ENCODE measurements at places on chromosomes 12 and 14.

DNA sequence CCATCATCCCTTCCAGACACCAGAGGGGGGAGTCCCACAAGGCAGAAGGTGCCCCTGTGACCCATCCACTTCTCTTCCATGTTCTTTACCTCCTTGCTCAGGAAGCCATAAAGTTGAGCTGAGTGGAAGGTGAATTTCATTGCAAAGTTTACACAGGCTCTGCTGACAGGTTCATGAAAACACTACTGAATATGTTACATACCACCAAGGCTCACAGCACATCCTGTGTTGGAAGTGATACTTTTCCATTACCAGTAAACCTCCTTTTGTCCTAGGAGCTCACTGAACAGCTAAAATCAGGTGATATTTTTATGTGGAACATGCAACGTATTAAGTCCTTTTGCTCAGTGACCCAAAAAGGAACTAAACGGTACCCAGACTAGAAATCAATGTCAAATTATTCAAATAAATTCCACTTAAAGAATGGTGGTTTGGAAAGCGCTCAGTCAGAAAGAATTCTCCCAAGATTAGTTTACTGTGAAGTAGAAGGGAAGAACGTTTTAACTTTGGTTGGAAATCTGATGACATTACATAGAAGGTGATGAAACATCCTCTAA is 196.2 kb upstream of the NUDT4 start:
- DNase-seq: no peak

DNA sequence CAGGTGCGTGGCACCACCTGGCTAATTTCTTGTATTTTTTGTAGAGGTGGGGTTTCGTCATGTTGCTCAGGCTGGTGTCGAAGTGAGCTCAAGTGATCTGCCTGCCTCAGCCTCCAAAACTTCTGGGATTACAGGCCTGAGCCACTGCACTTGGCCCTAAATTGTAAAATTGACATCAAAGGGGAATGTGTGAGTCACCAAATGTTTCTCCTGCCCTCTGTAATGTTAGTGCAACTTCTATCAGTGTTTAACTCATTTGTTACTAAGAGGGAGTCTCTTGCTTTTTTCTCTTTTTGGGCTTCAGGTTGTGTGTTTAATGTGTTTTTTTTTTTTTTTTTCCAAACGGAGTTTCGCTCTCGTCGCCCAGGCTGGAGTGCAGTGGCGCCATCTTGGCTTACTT is 2.3 kb downstream of the TULP3 start:
- DNase-seq: peak; percentile 85

- DNase-seq: no peak
Measured at GRCh38 chr12:4439736-4440135, 5.9 kb downstream of the FGF6 start.

DNA sequence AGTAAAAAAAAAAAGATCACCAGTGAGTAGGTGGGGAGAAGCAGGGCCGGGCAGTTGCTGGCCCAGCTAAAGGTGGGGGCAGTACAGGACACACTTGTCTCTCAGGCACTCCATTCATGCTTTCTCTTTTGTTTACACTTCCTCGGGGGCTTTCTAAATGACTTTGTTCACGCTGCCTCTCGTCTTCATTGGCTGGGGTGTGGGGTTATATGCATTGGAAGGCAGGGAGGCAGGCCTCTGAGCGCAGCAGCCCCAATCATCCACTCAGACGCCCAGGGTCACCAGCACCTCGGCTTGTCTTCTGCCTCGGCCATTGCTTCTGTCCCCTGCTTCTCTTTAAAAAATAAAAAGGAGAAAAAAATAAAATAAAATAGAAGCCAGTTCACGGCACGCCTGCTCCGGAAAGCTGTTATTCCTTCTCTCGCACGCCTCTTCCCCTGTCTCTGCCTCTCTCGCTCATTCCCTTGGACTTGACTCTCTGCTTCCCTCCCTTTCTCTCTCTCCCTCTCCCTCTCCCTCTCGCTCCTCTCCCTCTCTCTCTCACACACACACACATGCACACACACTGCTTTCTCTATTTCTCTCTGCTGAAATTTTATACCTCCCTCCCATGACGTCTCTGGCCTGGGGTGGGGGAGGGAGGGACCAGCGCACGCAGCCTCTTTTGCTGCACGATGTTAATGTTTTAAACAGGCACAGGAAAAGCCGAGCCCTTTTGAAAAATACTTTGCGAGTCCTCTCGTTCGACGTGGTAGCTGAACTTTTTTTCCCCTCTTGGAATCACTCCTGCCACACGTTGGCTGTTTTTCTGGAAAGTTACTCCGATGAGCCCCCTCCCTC is at the start of gene TGFB3:
Gene TGFB3, minus strand, starts transcription at position 570 of the 840 bp plus-strand sequence. CDS start 1,102 bp downstream, outside the sequence.
- DNase-seq: peak; percentile 82

GRCh38 chr12:71876137-71876799 is 36.7 kb downstream of the TBC1D15 start:
- no peak for DNase-seq
